ENCODE measurements at places on chromosomes 1 and 21.

- DNase-seq, result no peak
Measured at GRCh38 chr1:77288275-77288674, 6.5 kb downstream of the AK5 start.

DNA sequence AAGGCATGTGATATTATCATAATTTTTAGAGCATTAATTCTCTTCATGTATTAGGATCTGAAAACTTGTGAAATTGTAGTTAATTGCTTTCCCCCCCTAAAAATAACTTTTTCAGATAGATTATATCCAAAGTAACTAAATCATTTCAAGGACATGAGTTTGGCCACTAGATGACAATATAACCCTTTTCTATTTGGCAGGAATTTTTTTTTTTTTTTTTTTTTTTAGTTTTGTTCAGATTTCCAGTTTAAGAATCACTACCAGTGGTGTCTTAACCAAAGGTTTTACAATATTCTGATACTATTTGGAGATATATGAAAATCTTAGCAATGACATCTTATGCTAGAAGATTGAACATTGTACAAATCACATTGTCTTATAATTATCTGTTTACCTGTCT, 370.8 kb downstream of the AMY1C start:
- no peak for DNase-seq

GRCh38 chr1:150765296-150765976, at the start of gene CTSS:
TSS of gene CTSS (minus strand) at chr1:150765778. CDS start at chr1:150764763, 1,015 bp downstream.
- DNase-seq, result peak; percentile 5

DNA sequence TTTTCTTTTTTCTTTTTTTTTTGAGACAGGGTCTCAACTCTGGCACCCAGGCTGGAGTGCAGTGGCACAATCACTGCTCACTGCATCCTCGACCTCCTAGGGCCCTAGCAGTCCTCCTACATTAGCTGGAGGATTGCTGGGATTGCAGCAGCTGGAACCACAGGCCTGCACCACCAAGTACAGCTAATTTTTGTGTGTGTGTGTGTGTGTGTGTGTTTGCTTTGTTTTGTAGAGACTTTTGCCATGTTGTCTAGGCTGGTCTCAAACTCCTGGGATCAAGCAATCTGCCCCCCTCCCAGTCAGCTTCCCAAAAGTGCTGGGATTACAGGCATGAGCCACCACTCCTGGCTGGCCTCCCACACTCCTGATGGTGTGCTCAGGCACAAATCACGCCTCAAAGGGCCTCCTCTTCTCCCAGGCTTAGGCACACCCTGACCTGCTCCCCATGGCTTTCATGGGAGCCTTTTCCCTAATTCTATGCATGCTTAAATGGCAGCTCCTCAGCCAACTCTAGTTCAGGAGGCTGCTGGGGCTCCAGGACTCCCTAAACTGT, 9.4 kb downstream of the FAM229A start:
- DNase-seq, result no peak

GRCh38 chr1:29836651-29837646, 600.6 kb downstream of the PTPRU start:
- DNase-seq, result no peak

DNA sequence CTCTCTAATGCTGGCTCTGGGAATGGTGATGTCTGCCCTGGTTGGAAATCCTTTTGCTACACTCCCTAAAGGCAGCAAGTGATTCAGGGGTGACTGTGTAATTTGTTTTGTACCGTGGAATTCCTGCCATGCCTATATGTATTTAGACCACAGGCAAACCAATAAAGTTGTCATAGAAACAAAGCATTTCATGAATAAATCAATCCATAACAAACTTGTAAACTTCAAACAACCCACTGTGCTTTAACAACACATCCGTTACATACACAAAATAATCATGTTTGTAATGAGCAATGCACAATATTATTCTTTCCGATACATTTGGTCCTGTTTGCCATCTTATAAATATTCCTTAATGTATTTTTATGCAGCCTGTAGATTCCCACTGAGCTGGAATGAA, 330.3 kb upstream of the SNX7 start:
- no peak for DNase-seq

GRCh38 chr21:35400233-35400939, 351.3 kb upstream of the RUNX1 start:
- DNase-seq, result peak; percentile 95

DNA sequence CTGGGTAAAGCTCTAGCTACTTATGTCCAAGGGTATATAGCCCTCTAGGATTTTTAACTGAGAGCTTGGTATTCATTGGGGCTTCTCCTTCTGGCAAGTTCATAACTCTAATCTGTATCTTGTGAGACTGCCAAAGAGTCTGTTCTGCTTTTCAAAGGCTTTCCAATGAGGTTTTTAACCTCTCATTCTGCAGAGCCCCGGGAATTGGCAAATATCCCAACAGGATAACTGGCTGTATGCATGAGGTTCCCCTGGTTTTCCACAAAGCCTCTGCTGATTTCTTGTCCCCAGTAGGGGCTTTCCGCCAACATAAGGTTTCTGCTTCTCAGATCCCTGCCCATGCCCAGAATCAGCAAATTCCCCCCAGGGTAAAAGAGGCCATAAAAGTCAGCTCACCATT, 40.9 kb downstream of the RPL5 start:
- DNase-seq, result no peak

DNA sequence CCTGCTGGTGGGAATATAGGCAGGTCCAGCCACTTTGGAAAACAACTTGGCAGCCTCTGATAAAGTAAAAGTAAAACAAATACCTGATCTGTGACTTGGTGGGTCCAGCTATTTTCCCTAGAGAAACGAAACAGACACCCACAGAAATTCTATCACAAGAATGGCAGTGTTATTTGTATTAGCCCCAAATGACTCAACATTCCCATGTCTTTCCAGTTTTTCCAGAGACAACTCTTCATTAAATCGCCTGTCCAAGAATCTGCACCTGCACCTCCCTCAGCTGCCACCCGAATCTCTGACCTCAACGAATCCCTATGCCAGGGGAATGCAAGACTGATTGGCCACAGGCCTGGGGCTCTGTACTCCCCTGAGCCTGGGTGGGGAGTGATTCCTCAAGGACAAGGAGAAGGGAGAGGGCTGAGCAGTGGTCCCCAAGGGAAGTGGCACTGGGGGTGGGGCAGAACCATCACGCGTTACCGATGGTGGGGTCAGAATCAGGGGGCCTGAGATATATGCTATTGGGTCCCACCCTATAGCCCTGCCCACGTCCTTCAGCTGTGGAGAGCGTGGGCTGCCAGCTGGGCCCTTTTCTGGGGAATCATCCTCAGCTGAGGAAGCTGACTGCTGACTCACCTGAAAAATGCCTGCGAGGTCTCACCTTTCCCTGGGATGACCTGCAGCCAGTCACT, 553.0 kb downstream of the PTPRU start:
- no peak for DNase-seq

- DNase-seq, result peak; percentile 75
Measured at GRCh38 chr1:37471345-37472231, 2.8 kb upstream of the ZC3H12A start.

- DNase-seq, result no peak
Measured at GRCh38 chr21:38351176-38351959, 94.6 kb downstream of the KCNJ15 start.

DNA sequence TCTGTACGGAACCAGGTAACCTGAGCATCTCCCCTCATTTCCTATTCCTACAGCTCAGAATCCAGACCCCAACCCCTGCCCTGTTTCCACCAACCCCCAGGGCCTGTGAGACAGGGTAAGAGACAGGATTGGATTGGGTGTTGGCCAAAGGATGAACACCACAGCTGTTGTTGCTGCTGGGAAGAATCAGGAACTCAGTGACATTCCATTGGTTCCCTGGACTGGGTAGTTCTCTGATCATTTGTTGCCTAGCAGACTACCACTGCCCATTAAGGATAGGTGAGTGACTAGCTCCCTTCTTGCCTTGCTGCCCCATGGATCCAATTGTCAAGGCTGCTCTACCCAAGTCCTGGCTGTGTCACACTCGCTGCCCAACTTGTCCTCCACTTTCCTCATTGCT, 10.0 kb downstream of the NCSTN start:
- DNase-seq, result no peak

- no peak for DNase-seq
Measured at GRCh38 chr1:169577981-169578738, 8.1 kb downstream of the F5 start.

GRCh38 chr1:56132520-56132919, 446.8 kb downstream of the PLPP3 start:
- no peak for DNase-seq

GRCh38 chr21:19322360-19322759, 918.8 kb upstream of the TMPRSS15 start:
- DNase-seq, result no peak

DNA sequence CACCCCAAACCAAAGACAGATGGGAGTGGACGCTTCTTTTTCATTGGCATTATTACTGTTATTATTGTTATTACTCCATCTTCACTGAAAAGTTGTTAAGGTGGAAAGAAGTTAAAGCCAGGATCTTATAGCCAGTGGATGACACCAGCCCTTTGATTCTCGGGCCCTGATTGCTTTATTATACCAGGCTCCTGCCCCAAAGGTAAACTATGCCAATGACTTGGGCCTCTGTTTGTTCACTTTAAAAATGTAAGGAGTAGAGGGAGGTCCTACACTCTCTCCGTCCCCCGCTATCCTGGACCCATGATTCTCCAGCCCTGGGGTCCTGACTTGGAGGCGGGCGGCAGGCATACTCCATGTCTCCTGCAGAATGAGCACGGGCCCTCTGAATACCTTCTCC, 106.8 kb downstream of the TOMM20 start:
- no peak for DNase-seq

DNA sequence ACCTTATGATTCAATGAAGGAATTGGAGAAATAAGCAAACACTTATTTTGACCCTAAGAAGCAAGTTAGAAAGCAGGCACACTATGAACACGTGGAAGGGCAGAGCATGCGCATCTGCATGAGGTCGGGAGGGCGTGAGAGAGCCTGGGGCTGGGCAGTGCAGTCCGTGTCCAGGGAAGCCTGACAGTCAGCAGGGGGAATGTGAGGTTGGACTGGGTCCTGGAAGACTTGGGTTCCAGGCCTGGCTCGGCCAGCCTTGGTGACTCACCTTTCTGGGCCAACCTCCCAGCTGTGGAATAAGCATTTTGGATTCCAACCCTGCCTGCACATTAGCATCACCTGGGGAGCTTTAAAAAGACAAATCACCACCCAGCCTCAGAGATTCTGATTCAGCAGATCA, 26.6 kb upstream of the LMX1A start:
- DNase-seq, result no peak

DNA sequence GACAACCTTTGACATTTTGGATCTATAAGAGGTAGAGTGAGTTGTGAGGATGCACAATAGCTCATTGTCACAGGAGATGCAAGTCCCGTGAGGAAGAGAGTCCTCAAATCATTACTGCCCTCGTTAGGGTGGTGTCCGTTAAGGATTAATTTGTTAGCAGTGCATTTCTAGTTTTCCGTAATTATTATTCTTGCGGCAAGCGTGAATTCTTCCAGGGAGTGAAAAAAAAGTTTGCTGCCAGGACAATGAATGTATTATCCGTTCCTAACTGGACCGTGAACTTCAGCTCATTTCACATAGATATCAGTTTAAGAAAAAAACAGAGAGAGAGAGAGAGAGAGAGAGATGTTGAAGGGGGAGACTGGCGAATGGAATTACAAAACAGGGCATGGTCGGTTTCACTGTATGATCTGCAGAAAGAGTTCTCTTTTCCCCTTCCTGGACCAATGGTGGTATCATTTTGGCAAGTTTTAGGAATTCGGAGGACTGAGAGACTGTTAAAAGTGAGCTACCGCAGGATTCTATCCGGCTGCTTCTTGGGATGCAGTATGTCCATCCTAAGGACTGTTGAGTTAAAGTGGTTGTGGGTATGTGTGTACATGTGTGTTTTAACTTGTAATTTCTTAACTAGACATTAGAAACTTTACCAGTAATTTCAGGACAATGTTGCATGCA, 216.0 kb upstream of the NFIA start:
- DNase-seq, result no peak

GRCh38 chr1:226410958-226411357, 3.1 kb upstream of the PARP1 start:
- no peak for DNase-seq

GRCh38 chr1:244409701-244410100, 42.0 kb downstream of the ADSS2 start:
- no peak for DNase-seq

GRCh38 chr1:211490038-211490678, 1.8 kb downstream of the RD3 start:
- no peak for DNase-seq

DNA sequence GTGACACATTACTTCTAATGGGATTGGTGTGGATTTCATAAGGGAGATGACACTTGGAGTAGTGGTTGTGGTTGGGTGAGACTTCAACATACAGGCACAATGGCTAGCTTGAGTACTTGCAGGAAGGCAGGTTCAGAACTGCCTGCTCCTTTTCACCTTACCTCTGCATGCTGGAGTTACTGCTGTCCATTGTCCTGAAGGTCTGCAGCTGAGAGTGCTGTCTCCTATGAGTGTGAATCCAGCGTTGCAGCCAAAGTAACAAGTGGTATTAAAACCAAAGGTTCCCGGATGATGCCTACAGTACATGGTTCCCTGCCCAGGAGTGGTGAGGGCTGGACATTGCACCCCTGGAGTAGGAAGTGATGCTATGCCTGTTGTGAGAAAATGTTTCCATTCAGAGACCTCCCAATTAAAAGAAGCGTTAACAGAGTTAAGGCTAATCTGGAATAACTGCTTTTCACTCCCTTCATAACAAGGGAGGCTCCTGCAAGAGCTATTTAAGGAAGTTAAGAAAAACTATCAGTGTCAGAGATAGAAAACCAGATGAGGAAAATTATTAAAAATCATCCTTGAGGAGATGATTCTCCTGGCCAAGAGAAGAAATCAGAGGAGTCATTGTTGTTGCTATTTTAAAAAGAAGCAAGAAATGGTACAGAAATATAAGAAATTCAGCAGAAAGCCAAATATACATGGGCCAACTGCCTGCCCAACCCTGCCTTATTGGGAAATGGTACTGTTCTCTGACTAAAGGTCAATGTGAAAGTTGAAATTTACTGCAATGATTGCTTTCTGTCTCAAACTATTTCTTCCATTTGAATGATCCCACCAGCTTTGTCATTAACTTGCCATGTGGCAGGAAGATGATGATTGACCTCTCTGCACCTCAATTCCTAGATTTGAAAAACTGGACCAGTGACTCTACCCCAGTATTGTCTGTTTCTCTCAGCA, 9.8 kb upstream of the F5 start:
- DNase-seq, result peak; percentile 37

DNA sequence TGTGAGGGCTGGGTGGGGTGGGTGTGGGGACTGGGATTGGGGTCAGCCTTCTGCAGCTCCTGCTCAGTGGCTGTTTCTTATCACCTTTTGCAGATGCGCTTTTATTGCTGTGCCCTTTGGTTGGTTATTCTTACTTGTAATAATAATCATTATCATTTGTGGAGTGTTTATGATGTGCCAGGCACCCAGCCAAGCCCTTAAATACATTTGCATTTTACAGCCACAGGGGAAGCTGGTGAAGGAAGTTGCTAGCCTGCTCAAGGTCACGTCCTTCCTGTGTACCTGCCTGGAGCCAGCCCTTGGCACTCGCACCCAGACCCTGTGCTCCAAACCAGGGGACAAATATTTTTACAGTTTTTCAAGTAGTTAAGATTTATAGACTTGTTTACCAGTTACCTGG, 144.0 kb downstream of the PGBD5 start:
- no peak for DNase-seq

- DNase-seq, result no peak
Measured at GRCh38 chr1:31706384-31707058, 2.7 kb upstream of the COL16A1 start.
